ENCODE measurements at places on chromosomes 12 and 14.
A peak's percentile ranks its signal among the peaks of the same experiment; 100 is the strongest.

DNA sequence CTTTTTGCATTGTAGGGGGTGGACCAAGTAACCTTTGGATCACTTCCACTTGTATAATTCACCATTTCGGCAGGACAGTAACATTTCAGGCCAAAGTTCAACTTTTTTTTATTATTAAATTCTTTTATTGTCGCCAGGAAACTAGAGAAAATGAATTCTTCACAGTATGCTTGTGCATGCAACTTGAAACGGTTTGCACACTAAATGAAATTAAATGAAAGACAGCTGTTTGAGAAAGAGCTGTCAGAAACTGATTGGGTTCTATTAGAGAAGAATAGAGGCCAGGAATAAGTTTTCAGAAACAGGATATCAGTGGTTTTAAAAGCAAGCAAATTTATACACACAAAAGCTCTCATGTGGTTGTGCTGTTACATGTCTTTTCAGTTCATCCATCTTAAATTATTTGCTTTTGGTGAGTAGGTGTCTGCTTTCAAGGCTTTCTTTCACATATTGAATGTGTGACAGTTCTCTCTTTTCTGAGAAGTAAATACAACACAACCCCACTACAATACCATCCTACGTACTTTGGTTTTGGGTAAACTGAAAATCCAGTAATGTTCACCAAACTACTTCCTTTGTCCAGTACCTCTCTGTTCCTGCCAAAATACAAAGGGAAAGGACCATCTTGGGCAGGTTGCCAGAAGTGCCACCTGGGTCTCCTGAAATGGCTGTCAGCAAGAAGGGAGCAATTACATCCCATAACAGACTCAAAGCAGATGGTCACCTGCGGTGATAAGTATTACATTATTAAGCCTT is 291.7 kb downstream of the RAD51B start:
- DNase-seq: no peak

- no peak for DNase-seq
Observed at GRCh38 chr12:31813305-31813704, 84.5 kb upstream of the AMN1 start.

- no peak for DNase-seq
Observed at GRCh38 chr14:104688505-104689108, 811 bp upstream of the INF2 start.

DNA sequence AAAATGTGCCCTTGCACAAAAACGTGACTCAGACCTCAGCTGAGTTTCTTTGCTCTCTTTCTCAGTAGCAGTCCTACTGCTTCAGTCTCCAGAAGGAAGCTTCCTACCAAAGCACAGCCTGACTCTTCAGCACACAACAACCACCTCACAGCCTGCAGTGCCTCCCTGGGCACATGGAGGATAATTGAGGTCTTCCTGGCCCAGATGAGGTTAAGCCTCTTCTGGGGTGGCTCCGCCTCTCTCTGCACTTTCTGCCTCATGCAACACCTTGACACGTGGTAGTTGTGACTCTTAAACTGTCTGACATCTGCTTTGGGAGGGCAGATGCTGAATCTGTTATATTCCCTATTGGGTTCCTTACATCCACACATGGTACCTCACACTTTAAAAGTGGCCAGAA is 33.8 kb downstream of the GIT2 start:
- DNase-seq: no peak

DNA sequence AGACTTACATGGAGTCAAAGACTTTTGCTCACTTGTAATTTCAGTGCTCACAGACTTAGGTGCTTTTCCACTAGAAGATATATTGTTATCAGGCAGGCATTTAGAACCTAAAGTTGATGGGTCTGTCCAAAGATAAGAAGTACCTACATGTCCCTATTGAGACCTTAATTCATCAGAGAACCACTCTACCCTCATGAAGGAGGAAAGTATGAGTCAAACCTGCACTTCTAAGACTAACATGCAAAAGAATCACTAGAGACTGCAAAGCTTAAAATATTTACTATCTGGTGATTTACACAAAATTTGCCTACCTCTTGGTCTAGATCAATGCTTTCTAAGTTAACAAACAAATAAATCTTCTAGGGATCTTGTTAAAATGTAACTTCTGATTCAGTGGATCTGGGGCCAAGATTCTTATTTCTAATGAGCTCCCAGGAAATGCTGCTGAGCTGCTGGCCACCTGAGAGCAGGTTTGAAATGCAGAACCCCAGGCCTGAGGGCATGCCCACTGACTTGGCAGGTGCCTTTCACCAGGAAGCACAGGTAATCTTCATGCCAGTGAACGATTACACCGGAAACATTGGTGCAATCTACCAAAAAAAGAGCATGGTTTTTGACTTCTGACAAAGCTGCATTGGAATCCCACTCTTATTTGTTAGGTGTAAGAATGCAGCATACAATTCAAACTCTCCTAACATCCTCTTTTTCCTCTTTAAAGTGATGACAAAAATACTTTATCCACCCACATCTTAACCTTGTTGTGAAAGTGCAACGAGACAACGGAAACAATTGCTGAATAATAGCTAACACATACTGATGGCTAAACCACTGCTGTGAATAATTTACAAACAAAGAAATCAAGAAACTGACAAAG is 214.2 kb downstream of the ADAMTS20 start:
- DNase-seq: no peak

DNA sequence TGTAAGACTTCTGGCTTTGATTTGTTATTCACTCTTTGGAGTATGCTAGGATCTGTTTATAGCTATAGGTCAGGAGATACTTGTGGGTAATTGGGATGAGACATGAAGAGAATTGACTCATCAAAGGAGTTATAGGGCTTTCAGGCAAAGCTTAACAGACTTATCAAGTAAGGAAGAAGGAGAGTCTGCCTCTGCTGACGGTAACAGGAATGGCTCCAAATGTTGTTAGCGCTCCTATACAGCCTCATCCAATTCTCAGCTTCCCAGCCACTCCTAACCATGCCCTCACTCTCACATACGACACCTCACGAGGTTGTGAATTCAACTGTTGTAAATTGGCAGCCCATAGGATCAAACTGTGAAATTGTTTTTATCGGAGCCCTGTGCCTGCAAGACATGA is 140.5 kb downstream of the KCNA5 start:
- no peak for DNase-seq

DNA sequence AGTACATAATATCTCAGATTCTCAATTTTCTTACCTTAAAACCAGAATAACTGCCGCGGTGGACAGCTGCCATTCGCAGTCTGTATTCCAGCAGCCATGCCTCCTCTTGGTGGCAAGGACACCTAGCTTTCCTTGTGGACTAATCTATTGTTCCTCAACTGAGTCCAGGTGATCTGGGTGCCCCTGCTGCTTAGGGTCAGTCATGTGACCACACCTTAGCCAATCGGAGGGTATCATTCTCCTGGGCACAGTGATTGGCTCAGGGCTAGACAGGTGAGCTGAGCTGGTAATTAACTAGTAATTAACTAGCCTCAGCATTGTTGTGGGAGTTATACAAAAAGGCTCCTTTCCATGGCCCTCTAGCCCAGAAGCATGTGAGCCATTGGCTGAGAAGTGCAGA is 55.0 kb downstream of the RIMBP2 start:
- no peak for DNase-seq

GRCh38 chr14:35988972-35989690 is 163.0 kb downstream of the BRMS1L start:
- no peak for DNase-seq

GRCh38 chr14:22623047-22623446 is 21.1 kb downstream of the OR6J1 start:
- no peak for DNase-seq

GRCh38 chr14:91418387-91419043 is 895 bp upstream of the CCDC88C start:
- DNase-seq: peak; percentile 53

- no peak for DNase-seq
Observed at GRCh38 chr12:118060301-118061010, 523 bp downstream of the WSB2 start.

- DNase-seq: no peak
Observed at GRCh38 chr12:69123311-69123710, 116.1 kb upstream of the CPSF6 start.

DNA sequence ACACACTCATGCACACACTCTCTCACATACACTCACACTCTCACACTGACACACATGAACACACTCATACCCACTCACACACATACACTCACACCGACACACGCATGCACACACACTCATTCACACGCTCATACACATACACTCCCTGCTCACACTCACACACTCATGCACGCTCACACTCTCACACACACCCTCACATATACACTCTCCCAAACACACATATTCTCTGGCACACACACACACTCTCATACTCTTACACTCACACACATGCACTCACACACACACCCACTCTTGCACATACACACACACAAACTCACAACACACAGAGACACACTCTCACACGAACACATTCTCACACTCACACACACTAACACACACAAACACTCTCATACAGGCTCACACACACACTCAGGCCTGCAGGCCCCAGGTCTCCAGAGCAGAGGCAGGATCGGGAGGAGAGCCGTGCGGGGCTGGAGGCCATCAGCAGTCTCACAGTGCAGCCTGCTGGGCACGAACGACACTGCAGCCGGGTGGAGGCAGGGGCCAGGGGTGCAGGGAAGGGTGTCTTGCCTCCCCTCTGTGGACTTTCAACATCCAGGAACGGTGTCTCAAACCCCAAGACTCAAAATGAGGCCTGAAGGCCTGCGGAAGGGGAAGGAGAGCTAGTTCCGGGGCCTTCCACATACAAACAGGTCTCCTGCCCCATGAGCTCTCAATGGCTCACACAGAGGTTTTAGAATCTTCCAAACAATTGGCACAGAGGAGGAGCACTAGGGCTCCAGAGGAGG is 148.7 kb downstream of the ANO2 start:
- DNase-seq: peak; percentile 21

DNA sequence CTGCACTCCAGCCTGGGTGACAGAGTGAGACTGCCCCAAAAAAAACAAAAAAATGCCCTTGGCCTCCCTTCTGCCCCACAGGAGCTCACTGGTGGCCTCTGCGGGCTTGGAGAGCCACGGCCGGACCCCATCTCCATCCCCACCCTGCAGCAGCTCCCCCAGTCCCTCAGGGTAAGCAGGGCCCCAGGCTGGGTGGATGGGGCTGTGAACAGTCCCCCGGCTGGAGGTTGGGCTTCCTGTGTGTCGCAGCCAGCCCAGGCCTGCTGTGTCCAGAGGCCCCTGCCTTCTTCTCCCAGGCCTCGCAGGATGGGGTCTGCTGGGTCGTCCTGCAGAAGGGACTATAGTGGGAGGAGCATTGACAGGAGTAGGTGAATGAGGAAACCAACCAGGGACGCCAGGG is 15.4 kb upstream of the PUS1 start:
- DNase-seq: no peak

GRCh38 chr12:8052679-8053078 is 13.5 kb downstream of the C3AR1 start:
- no peak for DNase-seq

DNA sequence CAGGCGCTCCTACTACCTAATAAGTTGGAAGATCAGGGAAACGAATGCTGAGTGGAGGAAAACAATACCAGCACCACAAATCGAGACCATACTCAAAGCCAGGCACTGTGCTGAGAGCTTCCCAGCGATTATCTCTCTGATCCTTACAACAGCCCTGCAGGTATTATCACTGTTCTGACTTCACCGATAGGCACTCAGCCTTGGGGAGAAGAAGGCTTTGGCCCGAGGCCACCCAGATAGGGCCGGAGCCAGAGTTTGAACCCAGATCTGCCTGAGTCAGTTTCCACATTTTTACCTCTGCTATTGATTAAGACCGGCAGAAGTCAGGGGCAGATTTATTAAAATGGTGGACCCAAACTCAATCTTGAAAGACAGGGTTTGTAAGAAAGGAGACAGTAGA is 4.9 kb downstream of the SVOP start:
- no peak for DNase-seq

GRCh38 chr14:22432348-22432976 is 156.6 kb downstream of the DAD1 start:
- DNase-seq: no peak

- DNase-seq: no peak
Observed at GRCh38 chr12:82959821-82960220, 273.1 kb downstream of the TMTC2 start.

GRCh38 chr14:58763210-58763609 is 125.4 kb downstream of the DACT1 start:
- DNase-seq: no peak

DNA sequence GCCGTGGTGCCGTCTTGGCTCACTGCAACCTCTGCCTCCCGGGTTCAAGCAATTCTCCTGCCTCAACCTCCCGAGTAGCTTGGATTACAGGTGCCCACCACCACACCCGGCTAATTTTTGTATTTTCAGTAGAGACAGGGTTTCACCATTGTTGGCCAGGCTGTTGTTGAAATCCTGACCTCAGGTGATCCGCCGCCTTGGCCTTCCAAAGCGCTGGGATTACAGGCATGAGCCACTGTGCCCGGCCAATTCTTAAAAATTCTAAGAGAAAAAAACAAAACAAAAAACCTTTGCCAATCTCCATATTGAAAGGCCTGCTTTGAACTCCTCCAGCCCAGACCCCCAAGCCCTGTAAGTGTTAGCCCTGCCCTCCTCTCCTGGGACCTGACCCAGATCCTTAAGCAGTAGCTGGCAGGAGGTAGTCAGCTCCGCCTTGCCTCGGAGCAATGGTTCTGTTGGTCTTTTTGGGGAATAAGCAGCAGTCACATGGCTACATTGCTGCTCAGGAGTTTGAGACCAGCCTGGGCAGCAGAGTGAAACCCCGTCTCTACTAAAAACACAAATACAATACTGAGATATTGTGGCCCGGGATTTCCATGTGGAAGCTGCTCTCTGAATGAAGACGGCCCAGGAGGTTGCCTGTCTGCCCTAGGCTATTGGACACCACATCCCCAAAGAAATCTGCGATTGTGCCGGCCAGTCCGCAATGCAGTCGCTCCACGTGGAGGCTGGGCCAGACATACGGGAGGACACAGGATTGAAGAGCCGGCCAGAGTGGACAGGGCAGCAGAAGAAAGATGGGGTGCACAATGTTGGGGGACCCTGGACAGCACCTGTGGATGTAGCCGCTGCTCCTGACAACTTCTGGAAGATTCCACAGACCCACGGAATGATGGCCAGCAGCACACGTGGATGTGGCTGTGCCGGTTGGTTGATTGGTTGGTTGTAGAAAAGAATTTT is 28.8 kb upstream of the BEGAIN start:
- DNase-seq: no peak

- peak; percentile 70 for DNase-seq
Observed at GRCh38 chr12:95700316-95700785, 90.2 kb downstream of the NTN4 start.

DNA sequence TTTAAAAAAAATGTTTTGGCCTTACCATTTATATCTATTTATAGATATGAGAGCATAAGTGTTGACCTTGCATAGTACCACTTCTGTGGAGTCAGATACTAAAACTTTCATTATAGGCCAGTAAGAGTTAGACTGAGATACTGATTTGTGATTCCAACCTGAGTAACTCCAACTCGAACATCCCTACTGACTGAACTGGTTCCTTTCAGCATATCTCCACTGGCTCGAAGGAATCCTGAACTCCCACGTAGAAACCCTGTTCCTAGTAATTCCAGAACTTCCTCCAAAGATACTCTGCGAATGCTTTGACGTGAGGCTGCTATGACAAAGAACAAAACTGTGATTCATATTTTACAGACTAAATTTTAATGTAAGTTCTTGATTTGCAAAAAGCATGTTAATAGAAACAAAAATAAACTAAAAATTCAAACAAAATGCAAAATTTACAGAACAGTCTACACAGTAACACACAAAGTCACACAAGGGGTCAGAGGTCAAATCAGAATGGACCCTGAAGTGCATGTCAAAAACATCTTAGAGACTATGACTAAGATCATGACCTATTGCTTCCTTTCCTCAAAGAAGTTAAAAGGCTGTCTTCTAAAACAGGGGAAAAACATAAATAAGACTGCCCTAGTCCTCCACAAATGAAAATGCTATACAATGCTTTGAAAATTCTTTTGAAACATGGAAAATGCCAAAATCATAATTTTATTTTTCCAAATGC is 31.5 kb downstream of the HEATR5A start:
- no peak for DNase-seq
